Vein endothelial cell (primary cell): ENCODE measurements at places on chromosomes 4 and X. TPM values are rescaled to one million over a fixed set of nuclear protein-coding genes. Genes with fewer than 3 reads are reported as not detected.

GYPE gene
- total RNA-seq: 0.19 and 0.33 TPM in 2 replicates

ARMCX4 gene
- total RNA-seq: 5.2 and 5.7 TPM in 2 replicates

TMSB15B gene
- 6.2 and 8.9 TPM in 2 replicates for total RNA-seq

USP46 gene
- total RNA-seq: 11.8 and 16.5 TPM in 2 replicates

SUPT20HL1 gene
- not detected in 2 replicates for total RNA-seq

ODAM gene
- total RNA-seq: not detected in 2 replicates

SLC25A53 gene
- 4.9 and 9.4 TPM in 2 replicates for total RNA-seq

SEC24D gene
- 87.4 and 91.1 TPM in 2 replicates for total RNA-seq

BEX1 gene
- not detected in 2 replicates for total RNA-seq

SPANXA2 gene
- total RNA-seq: not detected in 2 replicates

EVC2 gene
- 6.2 and 7.0 TPM in 2 replicates for total RNA-seq

AADAT gene
- 0.86 and 1.6 TPM in 2 replicates for total RNA-seq

LNX1 gene
- total RNA-seq: 0.65 and 0.76 TPM in 2 replicates

TGIF2LX gene
- not detected in 2 replicates for total RNA-seq

ABCG2 gene
- total RNA-seq: 36.7 and 40.2 TPM in 2 replicates

DCAF8L2 gene
- total RNA-seq: 0.10 and 0.33 TPM in 2 replicates

GRPR gene
- total RNA-seq: under 0.01 and 0.19 TPM in 2 replicates

TCEAL5 gene
- total RNA-seq: not detected in 2 replicates

KCNIP4 gene
- not detected in 2 replicates for total RNA-seq

PABPC1L2A gene
- total RNA-seq: not detected in 2 replicates

CCDC149 gene
- 12.1 and 13.4 TPM in 2 replicates for total RNA-seq

FUNDC2 gene
- 54.0 and 64.3 TPM in 2 replicates for total RNA-seq

CFI gene
- total RNA-seq: 47.0 and 48.1 TPM in 2 replicates

AKAP14 gene
- total RNA-seq: not detected in 2 replicates

ENPEP gene
- total RNA-seq: 0.33 TPM in 1 of 2 replicates, not detected in the other

DGKK gene
- total RNA-seq: under 0.01 TPM in 1 of 2 replicates, not detected in the other

MAOA gene
- 28.1 and 65.0 TPM in 2 replicates for total RNA-seq

CSAG1 gene
- total RNA-seq: not detected in 2 replicates
